ENCODE measurements at places on chromosomes 4 and X. TPM values are rescaled to one million over a fixed set of nuclear protein-coding genes. Genes with fewer than 3 reads are reported as not detected.
A peak's percentile ranks its signal among the peaks of the same experiment; 100 is the strongest.

DNA sequence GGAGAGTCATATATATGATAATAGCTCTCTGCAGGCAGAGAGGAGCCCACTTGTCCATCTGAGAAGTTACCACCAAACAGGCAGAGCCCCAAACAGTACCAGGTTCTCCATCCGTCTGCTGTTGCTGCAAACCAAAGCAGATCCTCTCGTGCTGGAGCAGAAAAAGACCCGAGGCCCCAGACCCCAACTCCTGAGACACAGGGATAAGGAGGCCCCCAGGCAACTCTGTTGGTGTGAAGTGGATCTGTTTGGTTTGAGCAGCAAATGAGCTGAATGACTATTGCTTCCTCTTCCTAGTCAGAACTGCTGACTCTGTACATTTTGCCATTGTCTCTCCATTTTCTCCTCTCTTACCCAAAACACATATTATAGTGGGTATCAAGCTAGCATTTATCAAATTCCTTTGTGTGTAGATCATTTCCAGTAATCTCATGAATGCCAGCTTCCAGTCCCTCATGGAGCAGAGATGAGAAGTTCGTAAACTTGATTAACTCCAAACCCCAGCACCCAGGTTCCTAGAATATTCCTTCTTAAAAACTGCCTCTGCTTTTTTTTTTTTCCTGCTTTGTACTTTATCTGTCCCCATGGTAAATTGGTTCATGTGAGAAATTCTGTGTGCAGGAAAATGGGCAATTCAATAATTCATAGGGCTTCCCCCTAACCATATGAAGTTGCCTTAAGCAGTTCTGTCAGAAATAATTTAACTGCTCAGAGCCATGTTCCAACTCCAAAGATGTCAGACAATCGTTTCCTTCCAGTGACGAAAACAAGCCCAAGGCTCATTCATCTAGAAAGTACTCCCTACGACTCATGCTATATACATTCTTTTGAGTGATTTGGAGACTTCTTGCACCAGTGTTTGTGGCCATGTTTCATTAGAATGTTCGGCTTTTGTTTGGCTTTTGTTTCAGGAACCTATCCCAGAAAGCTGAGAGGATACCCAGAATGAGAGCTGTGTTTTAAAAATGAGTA is 98.6 kb upstream of the ATXN3L start:
- H3K27ac ChIP-seq: peak overlapping the region; percentile 69
- peak; percentile 50 for DNase-seq
- H3K36me3 ChIP-seq: no peaks in the 10 kb centered on the region
- H3K4me3 ChIP-seq: no peak overlapping the region
- H3K4me1 ChIP-seq: peaks cover 14% of the 10 kb centered on the region

Gene FRAS1
- 20.0 TPM for total RNA-seq

GRCh38 chr4:186934841-186935443 is 211.3 kb upstream of the FAT1 start:
- H3K4me1 ChIP-seq: peaks cover 29% of the 10 kb centered on the region
- H3K36me3 ChIP-seq: no peaks in the 10 kb centered on the region
- no peak overlapping the region for H3K4me3 ChIP-seq
- H3K27me3 ChIP-seq: no peaks in the 10 kb centered on the region

Gene CSN1S1
- not detected for total RNA-seq

Gene NAA11
- total RNA-seq: not detected

GRCh38 chrX:154294791-154295574 is at the start of gene TEX28:
Gene TEX28 (minus strand): TSS chrX:154295124. CDS start chrX:154292117, 3,007 bp downstream.
- H3K27ac ChIP-seq: no peak within 1 kb of the TSS
- H3K27me3 ChIP-seq: no peaks in the 10 kb centered on the region
- DNase-seq: no peak
- no peak within 1 kb of the TSS for H3K4me3 ChIP-seq

- H3K27me3 ChIP-seq: peaks cover 77% of the 10 kb centered on the region
- no peaks in the 10 kb centered on the region for H3K4me1 ChIP-seq
- no peak overlapping the region for H3K4me3 ChIP-seq
- no peaks in the 10 kb centered on the region for H3K36me3 ChIP-seq
- no peak overlapping the region for H3K27ac ChIP-seq
- no peak for DNase-seq
Measured at GRCh38 chr4:3874028-3874415, 107.8 kb downstream of the ADRA2C start.

DNA sequence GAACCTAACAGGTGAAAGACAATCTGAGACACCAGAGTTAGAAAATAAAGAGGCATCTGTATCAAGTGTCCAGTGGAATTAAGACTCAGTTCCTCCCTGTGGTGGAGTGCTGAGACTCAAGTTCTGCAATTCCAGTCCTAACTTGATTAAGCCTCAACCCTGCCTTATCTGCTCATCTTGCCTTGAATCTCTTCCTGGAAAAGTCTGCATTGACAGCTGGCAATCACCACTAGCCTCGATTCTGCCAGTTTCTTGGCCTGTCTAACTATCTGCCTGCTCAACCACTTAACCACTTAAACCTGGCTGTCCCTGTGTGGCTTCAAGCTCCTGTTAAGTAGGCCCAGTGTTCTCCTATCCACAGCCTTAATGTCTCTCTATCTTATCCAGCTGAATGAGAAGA is 22.4 kb upstream of the NEIL3 start:
- no peaks in the 10 kb centered on the region for H3K36me3 ChIP-seq
- H3K4me1 ChIP-seq: peaks cover 12% of the 10 kb centered on the region
- DNase-seq: no peak
- no peaks in the 10 kb centered on the region for H3K27me3 ChIP-seq
- no peak overlapping the region for H3K4me3 ChIP-seq
- H3K27ac ChIP-seq: no peak overlapping the region

GRCh38 chrX:41025926-41026701 is 59.1 kb upstream of the USP9X start:
- H3K27ac ChIP-seq: no peak overlapping the region
- H3K36me3 ChIP-seq: no peaks in the 10 kb centered on the region
- peaks cover 17% of the 10 kb centered on the region for H3K4me1 ChIP-seq
- DNase-seq: no peak
- H3K4me3 ChIP-seq: no peak overlapping the region

GRCh38 chr4:153140294-153140693 is 63.9 kb upstream of the TRIM2 start:
- no peak overlapping the region for H3K4me3 ChIP-seq
- peak overlapping the region; percentile 20 for H3K27ac ChIP-seq
- peak; percentile 54 for DNase-seq
- no peaks in the 10 kb centered on the region for H3K27me3 ChIP-seq

Gene SRPX2
- total RNA-seq: 36.7 TPM

GRCh38 chrX:40987413-40987812 is 97.8 kb upstream of the USP9X start:
- no peaks in the 10 kb centered on the region for H3K27me3 ChIP-seq
- no peaks in the 10 kb centered on the region for H3K4me1 ChIP-seq
- no peak for DNase-seq
- H3K4me3 ChIP-seq: no peak overlapping the region
- no peaks in the 10 kb centered on the region for H3K36me3 ChIP-seq

GRCh38 chrX:13569479-13570260 is at the start of gene EGFL6:
Gene EGFL6 (plus strand): TSS chrX:13569601. CDS start chrX:13569862, 261 bp downstream.
- H3K27ac ChIP-seq: no peak within 1 kb of the TSS
- H3K36me3 ChIP-seq: no peaks in the 10 kb centered on the region
- DNase-seq: no peak
- peaks cover 3% of the 10 kb centered on the region for H3K27me3 ChIP-seq
- H3K4me1 ChIP-seq: no peaks in the 10 kb centered on the region

DNA sequence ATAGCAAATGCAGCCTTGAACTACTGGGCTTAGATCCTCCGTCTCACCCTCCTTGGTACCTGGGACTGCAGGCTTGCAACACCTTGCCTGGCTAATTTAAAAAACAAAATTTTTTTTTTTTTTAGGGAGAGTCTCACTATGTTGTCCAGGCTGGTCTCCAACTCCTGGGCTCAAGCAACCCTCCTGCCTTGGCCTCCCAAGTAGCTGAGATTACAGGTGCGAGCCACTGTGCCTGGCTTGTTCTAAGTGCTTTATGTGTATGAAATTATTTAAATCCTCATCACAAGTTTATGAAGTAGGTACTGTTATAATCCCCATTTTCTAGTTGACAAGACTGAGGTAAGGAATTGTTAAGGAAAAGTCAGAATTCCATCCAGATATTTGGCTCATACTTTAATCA is 43.0 kb downstream of the CLCN3 start:
- H3K36me3 ChIP-seq: no peaks in the 10 kb centered on the region
- H3K27me3 ChIP-seq: no peaks in the 10 kb centered on the region
- H3K4me1 ChIP-seq: peaks cover 33% of the 10 kb centered on the region
- DNase-seq: no peak
- no peak overlapping the region for H3K4me3 ChIP-seq

Gene HHIP
- total RNA-seq: under 0.01 TPM

Gene VCX
- not detected for total RNA-seq

Gene SSX3
- total RNA-seq: not detected

DNA sequence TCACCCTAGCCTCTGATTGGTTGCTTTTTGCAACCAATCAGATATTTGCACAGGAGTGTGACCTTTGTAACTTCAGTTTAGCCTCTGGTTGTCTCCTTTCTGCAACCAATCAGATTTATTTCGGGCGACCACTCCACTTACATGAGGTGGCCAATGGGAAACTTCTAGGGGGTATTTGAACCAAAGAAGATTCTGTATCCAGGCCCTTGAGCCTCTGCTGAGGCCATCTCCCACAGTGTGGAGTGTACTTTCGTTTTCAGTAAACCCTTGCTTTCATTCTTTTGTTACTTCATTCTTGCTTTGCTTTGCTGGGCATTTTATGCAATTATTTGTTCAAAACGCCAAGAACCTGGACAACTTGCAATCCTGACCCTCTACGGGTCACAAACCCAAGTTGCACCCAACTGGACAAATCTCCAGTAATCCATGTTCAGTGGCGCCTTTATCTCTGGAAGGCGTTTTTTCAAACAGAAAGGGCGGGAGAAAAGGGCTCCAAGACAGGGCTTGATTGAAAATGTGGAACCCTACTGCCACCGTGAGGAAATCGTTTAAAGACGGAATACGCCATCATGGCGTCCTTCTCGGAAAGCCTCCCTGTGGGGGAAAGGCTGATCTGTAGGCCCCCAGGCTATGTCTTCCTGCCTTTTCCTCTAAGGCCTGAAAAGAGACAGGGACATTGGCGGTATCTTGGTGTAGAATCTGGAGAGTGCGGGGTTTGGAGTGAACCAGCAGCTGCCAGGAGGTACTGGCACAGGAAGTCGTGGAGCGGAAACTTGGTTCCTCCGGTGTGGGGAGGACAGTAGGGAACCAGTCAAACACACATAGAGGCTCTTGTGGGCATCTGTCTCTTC is 184.6 kb downstream of the OR13H1 start:
- no peaks in the 10 kb centered on the region for H3K4me1 ChIP-seq
- H3K36me3 ChIP-seq: no peaks in the 10 kb centered on the region
- H3K27me3 ChIP-seq: no peaks in the 10 kb centered on the region
- no peak overlapping the region for H3K4me3 ChIP-seq
- no peak for DNase-seq

DNA sequence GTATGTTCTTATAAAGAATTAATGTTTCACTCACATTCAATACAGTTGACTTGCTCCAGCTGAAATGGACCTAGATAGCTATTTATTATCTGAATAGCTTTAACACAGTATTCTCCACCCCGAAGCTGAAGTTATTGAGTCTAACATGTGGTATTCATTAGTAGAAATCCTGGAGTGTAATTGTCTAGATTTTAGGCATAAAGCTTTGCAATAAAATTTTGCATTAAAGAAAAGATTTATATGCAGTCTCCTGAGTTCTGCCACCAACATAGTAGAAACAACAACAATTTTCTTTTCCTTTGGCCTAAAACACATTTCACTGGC is 90.2 kb upstream of the DCLK2 start:
- no peaks in the 10 kb centered on the region for H3K36me3 ChIP-seq
- H3K27ac ChIP-seq: no peak overlapping the region

- DNase-seq: no peak
- no peaks in the 10 kb centered on the region for H3K4me1 ChIP-seq
- no peak overlapping the region for H3K4me3 ChIP-seq
- H3K27ac ChIP-seq: no peak overlapping the region
Measured at GRCh38 chr4:60327651-60328050, 872.5 kb upstream of the ADGRL3 start.

- DNase-seq: peak; percentile 95
- H3K36me3 ChIP-seq: no peaks in the 10 kb centered on the region
- H3K4me3 ChIP-seq: no peak overlapping the region
- peak overlapping the region; percentile 67 for H3K27ac ChIP-seq
- no peaks in the 10 kb centered on the region for H3K27me3 ChIP-seq
Measured at GRCh38 chr4:121255986-121256750, 92.0 kb upstream of the TNIP3 start.

Gene PABPC1L2A
- not detected for total RNA-seq

DNA sequence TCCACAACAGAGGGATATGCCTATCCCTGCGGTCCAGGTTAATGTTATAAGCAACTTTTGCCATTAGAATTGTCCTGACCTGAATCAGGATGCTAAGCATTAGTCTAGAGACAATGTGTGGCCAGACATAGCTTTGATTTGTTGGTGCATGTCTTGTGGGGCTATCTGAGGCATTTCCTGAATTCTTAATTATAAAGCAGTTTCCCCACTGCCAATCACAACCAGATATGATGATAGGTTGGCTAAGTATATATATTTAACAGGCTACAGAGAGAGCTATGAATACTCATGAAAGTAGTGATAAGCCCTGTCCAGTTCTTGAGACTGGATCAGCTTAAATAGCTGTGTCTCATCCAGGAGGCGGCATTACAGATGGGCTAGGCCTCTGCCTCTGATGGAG is 37.8 kb upstream of the ZNF81 start:
- H3K27me3 ChIP-seq: no peaks in the 10 kb centered on the region
- no peaks in the 10 kb centered on the region for H3K36me3 ChIP-seq
- no peak for DNase-seq
- H3K4me1 ChIP-seq: peaks cover 11% of the 10 kb centered on the region
- no peak overlapping the region for H3K4me3 ChIP-seq

DNA sequence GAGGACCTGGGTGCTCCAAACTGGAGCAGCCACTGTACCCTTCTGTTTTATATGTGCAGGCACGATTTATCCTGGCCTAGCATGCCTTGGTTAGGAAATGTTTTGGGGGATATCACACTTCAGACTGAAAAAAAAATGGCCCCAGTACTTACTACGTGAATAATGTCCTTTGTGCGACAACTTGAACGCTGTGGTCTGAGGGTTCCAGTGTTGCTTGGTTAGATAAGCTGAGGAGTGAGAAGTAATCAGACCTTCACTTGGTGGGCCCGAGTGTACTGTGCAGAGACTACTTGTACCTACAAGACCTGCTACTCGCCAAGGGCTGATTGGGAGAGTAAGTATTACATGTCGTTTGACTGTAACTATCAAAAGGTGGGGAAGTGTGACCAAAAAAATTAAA is 678 bp downstream of the DNAAF6 start:
- no peaks in the 10 kb centered on the region for H3K36me3 ChIP-seq
- no peak overlapping the region for H3K27ac ChIP-seq
- 0 out of 2 replicates have a peak, but pooled peaks cover 7% of the 10 kb centered on the region for H3K27me3 ChIP-seq
- no peaks in the 10 kb centered on the region for H3K4me1 ChIP-seq
- no peak for DNase-seq
- H3K4me3 ChIP-seq: no peak overlapping the region
